ENCODE measurements at places on chromosomes 7 and 10.

- no peak for DNase-seq
Observed at GRCh38 chr7:27139334-27140125, 4.0 kb downstream of the HOXA5 start.

DNA sequence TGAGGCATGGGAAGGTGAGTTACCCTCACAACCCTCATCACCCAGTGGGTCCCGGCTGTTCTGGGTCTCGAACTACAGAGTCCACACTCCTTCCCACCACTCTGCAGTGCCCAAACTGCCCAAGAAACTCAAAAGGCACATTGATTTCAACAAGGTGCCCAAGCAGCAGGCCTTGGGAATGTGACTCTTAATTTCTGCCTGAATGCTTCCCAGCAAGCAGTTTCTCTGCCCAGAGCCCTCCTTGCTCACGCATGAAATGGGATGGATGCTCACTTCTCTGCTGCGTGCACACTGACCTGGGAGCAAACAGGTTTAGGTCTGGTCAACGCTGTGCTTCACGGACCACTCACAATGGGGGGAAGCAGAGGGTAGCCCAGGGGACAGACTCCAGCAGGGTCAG is 77.9 kb downstream of the GRB10 start:
- DNase-seq = no peak

DNA sequence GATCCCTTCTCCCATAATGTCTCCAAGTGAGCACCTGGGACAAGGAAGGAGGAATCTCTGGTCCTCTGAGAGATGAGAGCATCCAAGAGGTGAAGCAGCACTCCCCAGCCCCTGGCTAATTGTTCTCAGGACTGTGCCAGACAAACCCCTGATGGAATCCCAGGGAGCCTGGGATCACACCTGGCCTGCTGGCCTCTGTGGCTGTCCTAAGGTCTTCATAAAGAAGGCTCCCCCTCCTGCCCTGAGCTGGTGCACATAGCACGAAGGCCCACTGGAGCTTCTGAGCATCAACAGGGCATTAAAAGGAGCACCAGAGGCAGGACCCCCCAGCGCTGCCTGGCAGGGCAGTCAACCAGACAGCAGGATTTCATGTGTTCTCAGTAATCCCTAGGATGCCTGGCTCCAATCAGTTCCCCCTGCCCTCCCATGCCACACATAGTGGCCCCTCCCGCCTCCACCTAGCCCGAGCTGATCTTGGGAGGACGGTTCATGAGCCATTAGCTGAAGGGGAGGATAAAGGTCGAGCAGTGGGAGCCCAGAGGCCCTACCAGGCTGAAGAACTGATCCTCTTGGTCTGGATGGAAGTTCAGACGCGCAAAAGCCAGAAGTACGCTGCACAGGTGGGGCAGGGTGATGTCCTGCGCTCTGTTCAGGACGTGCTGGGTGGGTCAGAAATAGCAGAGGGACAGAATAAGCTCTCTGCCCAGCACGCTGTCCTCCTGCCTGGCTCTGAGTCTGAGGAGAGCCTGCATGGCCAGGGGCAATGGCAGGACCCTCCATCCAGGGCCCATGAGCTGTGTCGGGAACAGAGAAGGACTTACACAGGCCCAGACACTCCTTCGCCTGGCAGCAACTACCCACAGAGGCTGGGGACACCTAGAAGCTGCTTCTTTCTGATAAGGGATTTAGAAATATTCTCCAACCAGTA is 8.4 kb downstream of the TBRG4 start:
- DNase-seq = peak; percentile 42

DNA sequence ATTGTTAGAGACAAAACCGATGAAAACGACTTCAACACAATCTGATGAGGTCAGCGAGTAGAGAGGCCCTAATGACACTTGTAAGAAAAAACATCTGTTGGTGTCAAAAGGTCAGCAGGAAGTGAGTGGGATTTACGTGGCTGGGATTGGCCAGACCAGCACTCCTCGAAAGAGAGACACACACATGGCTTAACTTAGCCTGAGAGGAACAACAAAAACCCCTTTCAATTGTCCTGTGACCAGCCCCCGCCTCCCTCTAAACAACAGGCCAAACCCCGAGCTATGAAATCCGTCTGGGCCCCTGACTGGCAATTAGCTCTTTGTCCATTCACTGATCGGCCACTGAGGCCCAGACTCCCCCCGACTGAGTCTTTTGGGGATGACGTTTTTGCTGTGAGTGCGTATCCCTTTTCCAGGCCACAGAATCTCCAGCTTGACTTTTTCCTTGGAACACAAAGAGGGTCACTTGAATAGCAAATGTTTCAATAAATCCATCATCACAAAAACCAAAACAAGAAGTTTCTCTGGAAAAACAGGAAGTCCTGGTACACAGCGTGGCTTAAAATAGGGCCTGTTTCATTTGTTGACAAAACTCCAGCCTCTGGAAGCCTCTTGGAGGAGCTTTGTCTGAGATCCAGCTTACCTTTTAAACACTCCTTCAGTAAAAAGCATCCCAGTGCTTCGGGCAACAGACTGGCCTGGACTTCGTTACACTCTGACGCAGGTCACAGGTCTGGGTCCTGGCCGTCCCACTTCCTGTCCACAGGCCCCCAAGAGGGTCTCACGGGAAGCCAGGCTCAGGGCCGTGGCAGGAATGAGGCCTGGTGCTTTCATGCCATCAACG is 103.0 kb downstream of the CTBP2 start:
- DNase-seq = peak; percentile 84

DNA sequence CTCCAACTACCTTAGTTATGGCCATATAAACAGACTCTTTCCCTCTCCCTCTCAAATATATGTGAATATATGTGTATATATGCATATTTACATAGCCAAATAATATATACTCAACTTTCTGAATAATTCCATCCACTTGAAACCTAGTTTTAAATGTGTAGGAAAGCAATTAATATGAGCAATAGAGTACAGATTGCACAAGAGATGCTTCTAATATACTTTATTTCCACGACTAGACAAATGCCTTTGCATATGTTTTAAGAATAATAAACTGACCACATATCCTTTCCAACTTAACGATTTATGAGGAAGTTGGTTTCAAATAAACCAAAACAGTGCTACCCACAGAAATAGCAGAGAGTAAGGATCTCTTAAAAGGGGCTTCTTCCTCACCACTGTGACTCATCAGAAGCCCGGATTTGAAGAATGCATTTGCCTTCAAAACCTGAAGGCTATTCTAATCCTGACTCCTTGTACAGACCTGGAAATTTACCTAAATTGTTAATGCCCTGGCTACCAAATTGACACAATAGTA is 266.3 kb downstream of the AHR start:
- DNase-seq = no peak

DNA sequence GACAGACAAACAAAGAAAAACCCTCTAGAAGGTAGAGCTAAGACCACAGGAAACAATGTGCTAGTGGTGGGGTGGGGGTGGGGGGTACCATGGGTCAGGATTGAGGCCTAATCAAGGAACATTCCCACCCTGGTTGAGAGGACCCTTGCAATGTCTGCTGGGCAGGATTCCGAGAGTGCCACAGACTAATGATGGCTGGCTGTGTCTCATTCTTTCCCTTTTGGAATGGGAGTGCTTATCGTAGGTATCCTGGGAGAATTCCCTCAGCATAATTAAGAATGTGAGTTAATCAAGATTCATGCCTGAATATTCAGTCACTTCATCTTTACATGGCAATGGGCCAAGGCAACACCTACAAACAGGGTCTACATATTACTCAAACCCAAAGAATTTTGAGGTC is 14.7 kb upstream of the MTPN start:
- DNase-seq = no peak

DNA sequence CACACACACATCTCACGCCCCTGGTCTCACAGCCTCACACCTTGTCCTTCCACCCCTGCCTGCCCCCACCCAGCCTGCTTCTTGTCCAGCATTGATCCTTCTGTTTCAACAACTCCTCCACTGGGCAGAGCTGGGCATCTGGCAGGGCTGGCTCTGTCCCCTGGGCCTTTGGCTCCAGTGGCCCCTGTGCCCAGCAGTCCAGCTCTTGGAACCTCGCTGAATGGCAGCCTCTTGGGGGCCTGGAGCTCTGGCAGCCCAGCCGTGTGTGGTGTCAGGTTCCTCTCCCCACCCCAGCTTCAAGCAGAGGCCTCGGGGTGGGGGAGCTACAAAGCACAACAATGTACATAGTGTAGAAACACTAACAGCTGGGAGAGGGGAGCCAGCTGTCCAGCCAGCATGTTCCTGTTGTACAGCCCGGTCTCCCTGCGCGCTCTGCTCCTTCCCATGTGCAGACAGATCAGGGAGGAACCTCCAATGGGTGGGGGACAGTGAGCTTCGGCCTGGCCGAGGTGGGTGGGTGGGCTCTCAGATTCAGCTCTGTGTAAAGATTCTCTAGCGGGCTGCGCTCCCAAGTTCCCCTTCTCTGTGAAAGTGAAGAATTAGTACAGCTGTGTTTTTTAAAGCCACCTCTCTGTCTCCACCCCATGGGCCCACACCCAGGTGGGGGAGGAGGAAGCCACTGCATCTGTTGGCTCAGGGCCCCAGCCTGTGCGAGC is 19.4 kb downstream of the ZMIZ2 start:
- peak; percentile 81 for DNase-seq

DNA sequence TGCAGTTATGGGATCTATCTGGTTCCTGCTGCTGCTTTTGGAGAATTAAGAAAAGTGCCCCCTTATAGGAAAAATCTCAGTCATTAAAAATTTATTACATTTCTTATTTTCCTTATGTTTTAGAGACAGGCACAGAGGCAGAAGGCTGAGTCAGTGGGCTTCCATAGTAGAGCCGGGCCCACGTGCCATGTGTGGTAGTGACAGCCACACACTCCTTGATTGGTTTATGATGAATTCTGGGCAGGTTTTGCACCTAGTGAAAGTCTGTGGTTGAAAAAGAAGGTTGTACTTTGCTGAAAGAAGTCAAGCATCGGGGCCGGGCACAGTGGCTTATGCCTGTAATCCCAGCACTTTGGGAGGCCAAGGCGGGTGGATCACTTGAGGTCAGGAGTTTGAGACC is 109.9 kb downstream of the FANK1 start:
- DNase-seq = no peak

DNA sequence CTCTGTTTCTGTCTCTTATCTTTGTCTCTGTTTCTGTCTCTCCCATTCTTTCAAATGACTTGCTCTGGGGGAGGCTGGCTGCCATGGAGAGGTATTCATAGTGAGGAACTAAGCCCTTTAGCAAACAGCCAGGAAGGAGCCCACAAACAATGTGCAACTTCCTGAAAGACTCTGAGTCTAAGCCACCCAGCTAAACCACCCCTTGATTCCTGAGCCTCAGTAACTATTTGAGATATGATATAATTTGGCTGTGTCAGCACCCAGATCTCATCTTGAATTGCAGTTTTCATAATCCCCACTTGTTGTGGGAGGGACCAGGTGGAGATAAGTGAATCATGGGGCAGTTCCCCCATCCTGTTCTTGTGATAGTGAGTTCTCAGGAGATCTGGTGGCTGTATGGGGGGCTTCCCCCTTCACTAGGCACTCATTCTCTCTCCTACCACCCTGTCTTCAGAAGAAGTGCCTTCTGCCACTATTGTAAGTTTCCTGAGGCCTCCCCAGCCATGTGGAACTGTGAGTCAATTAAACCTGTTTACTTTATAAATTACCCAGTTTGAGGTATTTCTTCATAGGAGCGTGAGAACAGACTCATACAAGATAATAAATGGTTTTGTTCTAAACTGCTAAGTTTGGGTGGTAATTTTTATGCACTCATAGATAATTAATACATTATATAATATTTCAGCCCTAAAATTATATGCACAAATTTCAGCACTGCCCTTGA is 121.2 kb upstream of the FOXP2 start:
- DNase-seq = no peak

DNA sequence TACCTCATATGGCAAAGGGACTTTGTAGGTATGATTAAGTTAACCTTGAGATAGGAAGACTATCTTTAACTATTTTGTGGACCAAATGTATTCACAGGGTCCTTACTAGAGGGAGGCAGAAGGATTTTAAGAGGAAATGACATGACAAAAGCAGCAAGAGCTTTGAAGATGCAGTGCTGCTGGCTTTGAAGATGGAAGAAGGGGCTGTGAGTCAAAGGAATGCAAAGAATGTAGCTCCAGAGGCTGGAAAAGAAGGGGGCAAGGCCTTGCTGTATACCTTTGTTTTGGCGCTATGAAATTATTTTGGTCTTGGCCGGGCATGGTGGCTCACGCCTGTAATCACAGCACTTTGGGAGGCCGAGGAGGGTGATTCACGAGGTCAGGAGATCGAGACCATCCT is 3.2 kb upstream of the NRBF2 start:
- no peak for DNase-seq

DNA sequence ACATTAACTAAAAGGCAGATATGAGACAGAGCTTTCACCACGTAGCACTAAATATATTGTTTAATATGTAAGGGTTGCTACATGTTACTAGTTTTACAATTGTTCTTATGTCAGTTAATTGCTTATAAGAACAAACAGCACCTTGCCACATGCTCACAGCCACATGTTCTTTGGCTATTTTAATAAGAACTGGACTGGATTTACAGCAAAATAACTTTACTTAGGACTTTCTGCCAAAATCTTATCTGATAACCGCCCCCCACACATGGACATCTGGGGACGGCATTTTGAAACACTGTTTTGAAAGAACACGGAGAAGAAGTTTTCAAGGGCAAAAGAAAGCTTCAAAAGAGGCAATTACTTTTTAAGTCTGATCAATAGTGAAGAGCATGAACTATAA is 45.3 kb downstream of the JAZF1 start:
- no peak for DNase-seq

DNA sequence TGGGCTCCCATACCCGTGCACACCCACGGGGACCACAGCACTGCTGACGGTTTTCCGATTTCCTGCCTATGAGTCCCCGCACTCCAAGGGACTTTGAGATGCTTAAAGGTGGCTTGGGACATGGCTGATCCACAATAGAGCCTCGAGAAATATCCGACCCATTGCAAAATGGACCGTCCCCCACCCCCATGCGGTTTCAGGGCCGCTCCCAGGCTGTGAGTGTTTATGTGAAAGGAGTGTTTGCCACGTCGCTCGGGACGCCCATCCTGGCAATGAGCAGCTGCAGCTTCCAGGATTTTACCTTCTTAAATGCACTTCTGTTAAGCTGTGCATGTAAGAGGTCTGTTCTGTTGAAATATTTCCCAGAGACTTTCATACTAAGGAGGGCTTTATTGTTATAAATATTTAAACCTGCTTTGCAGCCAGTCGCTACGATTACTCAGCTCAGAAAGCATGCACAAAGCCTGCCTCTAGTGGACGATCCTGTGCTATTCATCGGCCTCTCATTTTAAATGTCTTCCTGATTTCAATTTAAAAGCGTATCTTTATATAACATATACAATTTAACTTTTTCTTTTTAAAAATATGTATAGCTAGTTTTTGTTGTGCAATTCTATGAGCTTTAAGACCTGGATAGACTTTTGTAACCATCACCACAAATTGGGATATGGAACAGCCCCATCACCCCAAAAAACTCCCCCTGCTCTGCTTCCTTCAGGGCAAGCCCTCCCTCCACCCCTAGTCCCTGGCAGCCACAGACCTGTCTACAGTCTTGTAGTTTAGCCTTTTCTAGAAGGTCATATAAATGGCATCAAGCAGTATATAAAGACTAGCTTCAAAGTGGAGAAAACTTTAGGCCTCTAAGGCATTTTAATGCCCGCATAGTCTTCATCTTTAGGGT is 418.3 kb downstream of the PAXIP1 start:
- DNase-seq = no peak

- DNase-seq = no peak
Observed at GRCh38 chr7:45970454-45970853, 49.4 kb upstream of the IGFBP3 start.

- no peak for DNase-seq
Observed at GRCh38 chr10:55746002-55746401, 615.1 kb downstream of the ZWINT start.

GRCh38 chr10:74333174-74333573 is 182.2 kb downstream of the ADK start:
- no peak for DNase-seq

Data from tibial artery (tissue), 4 donors.